Esophagus muscularis mucosa (tissue), 4 donors: ENCODE measurements at places on chromosomes 13 and 19. TPM values are rescaled to one million over a fixed set of nuclear protein-coding genes. Genes with fewer than 3 reads are reported as not detected.

- no peak for DNase-seq
These were observed 934 bp downstream of the N4BP2L2 start for GRCh38 chr13:32537580-32538142.

The SLITRK6 gene
- 3.6 TPM for total RNA-seq

DNA sequence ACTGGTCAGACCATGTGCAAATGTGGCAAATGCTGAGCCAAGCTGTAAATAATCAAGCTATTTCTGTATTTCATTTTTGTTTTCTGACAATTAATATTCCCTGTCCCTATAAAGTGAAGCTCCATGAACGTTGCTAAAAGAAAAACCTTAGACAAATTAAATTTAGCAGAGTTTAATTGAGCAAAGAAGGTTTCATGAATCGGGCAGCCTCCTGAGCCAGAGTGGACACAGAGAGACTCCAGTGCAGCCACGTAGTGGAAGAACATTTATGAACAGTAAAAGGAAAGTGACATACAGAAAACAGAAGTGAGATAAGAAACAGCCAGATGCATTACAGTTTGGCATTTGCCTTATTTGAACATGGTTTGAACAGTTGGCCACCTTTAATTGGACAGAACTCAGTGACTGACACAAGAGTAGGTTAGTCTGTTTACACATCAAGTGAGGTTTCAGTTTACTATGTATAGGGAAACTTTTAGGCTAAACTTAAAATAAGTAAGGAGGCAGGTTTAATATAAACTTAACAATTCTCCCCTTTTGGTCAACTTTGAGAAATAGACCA is 69.7 kb downstream of the UFM1 start:
- DNase-seq: no peak

The NUMBL gene
- 45.7 TPM for total RNA-seq

GRCh38 chr13:94173312-94173854 is 306.1 kb downstream of the DCT start:
- no peak for DNase-seq

The METTL21C gene
- not detected for total RNA-seq

The ZMYM5 gene
- 13.4 TPM for total RNA-seq

- no peak for DNase-seq
These were observed 2363.8 kb downstream of the PCDH9 start for GRCh38 chr13:64866331-64866730.
